ENCODE measurements at places on chromosomes 1 and 21. TPM values are rescaled to one million over a fixed set of nuclear protein-coding genes. Genes with fewer than 3 reads are reported as not detected.

DNA sequence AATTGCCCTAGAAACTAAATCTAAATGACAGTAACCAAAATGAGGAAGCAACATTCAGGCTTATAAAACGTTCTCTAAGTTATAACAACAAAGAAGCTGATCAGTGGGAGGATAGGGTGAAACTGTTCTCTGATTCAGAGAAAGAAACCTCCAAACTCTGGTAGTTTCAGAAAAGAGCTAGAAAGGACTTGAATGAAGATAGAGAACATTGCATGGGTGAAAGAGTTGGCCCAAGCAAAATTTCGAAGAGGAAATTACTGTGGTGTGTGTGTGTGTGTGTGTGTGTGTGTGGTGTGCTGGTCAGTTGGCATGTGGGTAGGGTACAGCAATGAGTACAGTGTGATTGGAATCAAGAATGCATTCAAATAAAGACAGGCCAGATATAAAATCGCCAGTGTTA, 16.5 kb upstream of the SPAG17 start:
- no peak overlapping the region for H3K27ac ChIP-seq
- DNase-seq = no peak
- no peak overlapping the region for H3K4me3 ChIP-seq
- no peaks in the 10 kb centered on the region for H3K27me3 ChIP-seq

DNA sequence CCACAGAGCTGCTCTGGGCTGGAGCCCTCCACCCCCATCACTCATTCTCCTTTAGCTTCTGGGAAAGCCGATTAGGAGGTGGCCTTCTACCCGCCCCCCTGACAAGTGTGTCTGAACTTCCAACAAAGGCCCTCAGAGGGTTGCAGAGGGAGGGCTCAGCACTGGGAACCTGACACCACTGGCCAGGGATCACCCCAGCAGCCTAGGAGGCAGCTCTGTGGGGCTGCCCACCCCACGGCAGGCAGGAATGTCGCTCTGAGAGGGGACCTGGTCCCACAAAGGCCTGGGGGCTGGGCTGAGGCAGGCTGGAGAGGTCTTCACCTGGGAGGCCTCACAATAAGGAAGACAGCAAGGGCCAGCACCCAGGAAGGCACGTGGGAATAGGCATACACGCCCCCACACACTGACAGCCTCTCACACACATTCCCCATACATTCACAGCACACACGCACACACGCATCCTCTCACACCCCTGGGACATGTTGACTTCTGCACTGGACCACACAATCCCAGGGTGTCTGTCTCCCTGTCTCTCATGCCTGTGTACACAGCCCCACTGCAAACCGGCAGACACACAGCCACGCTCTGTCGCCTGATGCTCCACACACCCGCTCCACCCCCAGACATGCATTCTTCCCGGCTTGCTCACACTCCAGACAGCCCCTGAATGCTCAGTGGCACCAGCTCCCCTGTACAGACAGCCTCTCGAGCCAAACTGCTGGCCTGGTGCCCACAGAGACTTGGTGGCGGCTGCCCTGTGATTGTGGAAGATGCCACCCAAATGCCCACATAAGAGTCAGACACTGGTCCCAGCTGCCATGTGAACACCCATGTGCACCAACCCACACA, 30.7 kb downstream of the DMBX1 start:
- DNase-seq = no peak
- no peaks in the 10 kb centered on the region for H3K27me3 ChIP-seq
- no peak overlapping the region for H3K4me3 ChIP-seq
- no peaks in the 10 kb centered on the region for H3K36me3 ChIP-seq
- no peak overlapping the region for H3K27ac ChIP-seq

- H3K4me3 ChIP-seq = no peak overlapping the region
- H3K27me3 ChIP-seq = no peaks in the 10 kb centered on the region
- no peaks in the 10 kb centered on the region for H3K4me1 ChIP-seq
- no peak for DNase-seq
These were observed 72.2 kb downstream of the NME7 start for GRCh38 chr1:169295425-169295824.

DNA sequence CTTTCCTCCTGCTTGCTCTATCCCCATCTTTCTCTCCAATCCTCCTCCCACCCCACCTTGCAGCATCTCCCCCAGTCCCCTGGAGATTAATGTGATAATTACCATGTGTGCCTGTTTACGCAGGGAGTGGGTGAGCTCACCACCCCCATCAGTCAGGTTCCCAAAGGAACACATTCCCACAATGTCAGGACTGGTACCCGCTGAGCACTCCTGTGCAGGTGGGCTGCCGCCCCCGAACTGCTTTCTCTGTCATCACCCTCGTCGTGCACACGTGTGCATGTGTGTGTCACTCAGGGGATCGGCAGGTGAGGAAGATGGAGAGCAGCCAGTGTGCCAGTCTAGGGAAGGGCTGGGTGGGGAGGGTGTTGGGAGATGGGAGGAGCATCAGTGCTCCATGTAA, 163.4 kb downstream of the CACNA1E start:
- no peaks in the 10 kb centered on the region for H3K4me1 ChIP-seq
- no peaks in the 10 kb centered on the region for H3K36me3 ChIP-seq
- DNase-seq = no peak
- H3K4me3 ChIP-seq = no peak overlapping the region

Gene MTARC2
- 18.3 TPM for total RNA-seq

Gene SPRR4
- not detected for total RNA-seq
